ENCODE measurements at places on chromosomes 5 and 9.

DNA sequence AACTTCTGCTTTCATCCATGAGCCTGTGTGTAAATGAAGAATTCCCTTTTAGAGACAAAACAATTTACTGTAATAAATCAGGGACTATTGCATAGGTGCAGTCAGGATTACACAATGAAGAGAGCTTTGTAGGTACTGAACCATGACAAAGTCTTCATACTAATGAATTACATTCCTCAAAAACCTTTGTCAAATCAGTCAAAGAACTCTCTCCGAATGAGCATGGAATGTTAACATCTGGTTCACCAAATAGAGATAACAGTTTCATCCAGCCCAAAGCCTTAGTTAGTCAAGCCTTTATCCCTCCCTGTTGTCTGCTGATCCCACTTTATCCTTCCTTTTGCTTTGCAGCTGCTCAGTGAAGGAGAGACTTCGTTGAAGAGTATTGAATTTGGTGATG is 62.9 kb upstream of the DMRTA1 start:
- no peak for DNase-seq

GRCh38 chr5:180138214-180138975 is 66.8 kb upstream of the RNF130 start:
- no peak for DNase-seq

GRCh38 chr9:9753266-9753665 is 859.5 kb downstream of the PTPRD start:
- DNase-seq, result no peak

GRCh38 chr5:137015540-137016116 is 483.5 kb downstream of the SPOCK1 start:
- DNase-seq, result no peak

DNA sequence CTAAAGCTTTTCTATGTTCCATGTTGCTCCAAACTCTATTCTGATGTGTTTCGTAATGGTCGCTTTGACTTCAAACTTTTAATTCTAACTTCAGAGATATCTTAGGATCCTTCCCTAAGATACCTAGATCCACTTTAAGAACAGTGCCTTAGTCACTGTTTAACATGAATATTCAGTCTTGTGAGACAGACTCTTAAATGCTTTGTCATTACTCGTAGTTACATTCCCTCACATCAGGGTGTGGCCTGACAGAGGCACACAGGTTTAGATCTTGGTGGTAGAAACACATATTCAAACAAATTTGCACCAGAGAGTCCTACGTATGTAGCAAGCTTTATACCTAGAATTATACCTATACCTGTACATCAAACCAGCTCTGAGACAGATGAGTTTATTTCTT is 687.0 kb upstream of the C9orf72 start:
- no peak for DNase-seq

DNA sequence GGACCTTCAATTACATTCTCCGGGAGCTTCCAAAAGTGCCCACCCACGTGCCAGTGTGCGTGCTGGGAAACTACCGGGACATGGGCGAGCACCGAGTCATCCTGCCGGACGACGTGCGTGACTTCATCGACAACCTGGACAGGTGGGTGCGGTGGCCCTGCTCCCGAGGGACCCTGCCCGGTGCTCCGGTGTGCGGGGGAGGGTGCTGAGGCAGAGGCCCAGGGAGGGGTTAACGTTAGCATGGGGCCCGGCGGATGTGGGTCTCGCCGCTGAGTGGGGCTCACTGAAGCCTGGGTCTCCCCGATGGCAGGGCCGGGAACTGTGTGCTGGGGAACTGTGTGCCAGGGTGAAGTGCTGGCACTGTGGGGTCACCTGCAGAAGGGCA is 10.6 kb upstream of the AJM1 start:
- no peak for DNase-seq

- no peak for DNase-seq
These were observed 12.3 kb downstream of the GFI1B start for GRCh38 chr9:132990781-132991180.

DNA sequence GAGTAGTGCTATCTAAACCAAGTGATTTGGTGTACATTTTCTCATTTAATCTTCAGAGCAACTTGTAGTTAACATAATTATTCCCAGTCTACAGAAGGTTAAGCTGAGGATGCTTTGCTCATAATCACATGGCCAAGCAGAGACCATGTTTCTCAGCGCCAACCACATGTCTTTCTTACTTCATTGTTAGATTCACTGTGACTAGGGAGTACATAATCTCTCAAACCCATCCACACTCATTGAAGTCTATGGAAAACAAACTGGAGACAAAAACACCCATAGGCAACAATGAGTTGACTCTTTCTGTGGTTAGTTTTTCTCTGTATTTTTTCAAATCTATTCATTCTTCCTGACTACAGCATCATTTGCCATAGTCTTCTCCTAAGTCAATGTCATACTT is 281.7 kb upstream of the PTGER4 start:
- no peak for DNase-seq

GRCh38 chr9:107007402-107007801 is 144.4 kb downstream of the ZNF462 start:
- no peak for DNase-seq

GRCh38 chr9:111352545-111352944 is 22.5 kb upstream of the OR2K2 start:
- DNase-seq, result no peak

DNA sequence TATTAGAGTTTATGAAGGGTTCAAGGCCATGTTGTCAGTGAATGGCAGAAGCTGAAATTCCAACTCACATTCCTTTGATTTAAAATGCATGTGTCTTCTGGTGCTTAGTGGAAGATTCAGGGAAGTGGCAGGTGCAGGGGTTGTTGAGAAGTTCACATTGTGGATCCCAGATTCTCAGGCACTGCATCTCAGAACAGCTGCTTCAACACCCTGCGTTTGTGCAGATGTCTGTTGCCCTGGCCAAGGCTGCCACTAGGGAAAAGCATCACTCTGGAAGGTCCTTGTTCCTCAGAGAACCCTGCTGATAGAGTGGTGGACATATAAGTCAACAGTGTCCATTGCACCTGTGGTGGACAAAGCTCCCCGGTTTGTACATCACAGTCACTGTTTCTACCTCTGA is 162.7 kb downstream of the PAPPA start:
- no peak for DNase-seq

- no peak for DNase-seq
These were observed 53.7 kb downstream of the HMCN2 start for GRCh38 chr9:130319300-130319699.

DNA sequence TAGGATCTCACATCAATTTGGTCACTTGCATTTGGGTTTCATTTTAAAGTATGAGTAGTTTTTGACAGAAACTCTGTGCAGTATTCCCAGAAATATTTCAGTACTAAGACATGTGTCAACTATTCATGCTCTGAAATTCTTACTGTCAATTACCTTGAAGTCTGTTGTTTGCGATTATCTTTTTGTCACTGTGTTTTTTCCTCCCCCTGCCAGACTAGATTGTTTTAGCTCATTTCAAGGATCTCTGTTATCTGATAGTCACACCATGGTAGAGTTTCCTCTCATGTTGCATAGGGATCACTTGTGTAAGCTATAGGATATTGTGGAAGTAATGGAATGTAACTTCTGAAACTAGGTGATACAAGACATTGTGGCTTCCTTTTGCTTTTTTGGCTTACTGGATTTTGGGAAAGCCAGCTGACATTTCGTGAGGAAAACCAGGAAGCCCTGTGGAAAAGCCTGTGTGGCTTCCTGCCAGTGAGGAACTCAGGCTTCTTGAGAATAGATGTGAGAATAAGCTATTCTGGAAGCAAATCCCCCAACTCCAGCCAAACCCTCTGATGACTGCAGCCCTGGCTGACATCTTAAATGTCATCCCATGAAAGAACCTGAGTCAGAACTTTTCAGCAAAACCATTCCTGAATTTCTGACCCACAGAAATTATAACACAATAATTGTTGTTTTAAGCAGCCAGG is 122.2 kb downstream of the FGF10 start:
- no peak for DNase-seq

Measured in activated CD4-positive, alpha-beta T cell treated with anti-CD3 and anti-CD28 coated beads for 4 hours (primary cell).